ENCODE measurements at places on chromosomes 2 and 18.

GRCh38 chr2:25521126-25521525 is 152.3 kb downstream of the DTNB start:
- no peak overlapping the region for H3K27ac ChIP-seq
- DNase-seq, result no peak
- H3K4me3 ChIP-seq, result no peak overlapping the region

- H3K27ac ChIP-seq, result no peak overlapping the region
- H3K4me1 ChIP-seq, result no peaks in the 10 kb centered on the region
- no peaks in the 10 kb centered on the region for H3K27me3 ChIP-seq
- H3K4me3 ChIP-seq, result no peak overlapping the region
- H3K36me3 ChIP-seq, result no peaks in the 10 kb centered on the region
Observed at GRCh38 chr2:116717832-116718231, 1096.7 kb upstream of the DDX18 start.

DNA sequence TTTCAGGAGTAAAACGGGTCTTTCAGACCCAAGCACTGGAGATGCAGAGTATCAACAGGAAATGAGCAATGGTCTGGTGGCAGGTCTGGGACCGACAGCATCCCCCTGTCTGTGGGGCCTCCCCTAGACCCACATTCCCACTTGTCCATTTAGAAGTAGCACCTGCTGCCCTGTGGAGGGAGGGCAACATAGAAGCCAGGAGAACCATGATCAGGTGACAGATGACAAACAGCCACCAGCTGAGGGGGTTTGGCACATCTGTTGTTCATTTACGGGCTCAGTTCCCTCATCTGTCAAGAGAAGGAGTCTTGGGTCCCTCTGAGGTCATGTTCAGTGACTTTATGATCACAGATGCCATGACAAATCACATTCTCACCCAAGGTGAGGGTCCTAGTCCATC is 77.9 kb upstream of the SLC66A3 start:
- H3K4me1 ChIP-seq, result no peaks in the 10 kb centered on the region
- no peak for DNase-seq
- H3K27me3 ChIP-seq, result no peaks in the 10 kb centered on the region
- H3K4me3 ChIP-seq, result no peak overlapping the region
- no peaks in the 10 kb centered on the region for H3K36me3 ChIP-seq

- no peak for DNase-seq
- peaks cover 30% of the 10 kb centered on the region for H3K4me1 ChIP-seq
- no peak overlapping the region for H3K4me3 ChIP-seq
- H3K36me3 ChIP-seq, result no peaks in the 10 kb centered on the region
- no peak overlapping the region for H3K27ac ChIP-seq
Observed at GRCh38 chr2:25738383-25739343, 65.3 kb upstream of the DTNB start.

- no peaks in the 10 kb centered on the region for H3K4me1 ChIP-seq
- no peaks in the 10 kb centered on the region for H3K36me3 ChIP-seq
- no peak for DNase-seq
Observed at GRCh38 chr18:24991141-24992060, 360.6 kb downstream of the ZNF521 start.

DNA sequence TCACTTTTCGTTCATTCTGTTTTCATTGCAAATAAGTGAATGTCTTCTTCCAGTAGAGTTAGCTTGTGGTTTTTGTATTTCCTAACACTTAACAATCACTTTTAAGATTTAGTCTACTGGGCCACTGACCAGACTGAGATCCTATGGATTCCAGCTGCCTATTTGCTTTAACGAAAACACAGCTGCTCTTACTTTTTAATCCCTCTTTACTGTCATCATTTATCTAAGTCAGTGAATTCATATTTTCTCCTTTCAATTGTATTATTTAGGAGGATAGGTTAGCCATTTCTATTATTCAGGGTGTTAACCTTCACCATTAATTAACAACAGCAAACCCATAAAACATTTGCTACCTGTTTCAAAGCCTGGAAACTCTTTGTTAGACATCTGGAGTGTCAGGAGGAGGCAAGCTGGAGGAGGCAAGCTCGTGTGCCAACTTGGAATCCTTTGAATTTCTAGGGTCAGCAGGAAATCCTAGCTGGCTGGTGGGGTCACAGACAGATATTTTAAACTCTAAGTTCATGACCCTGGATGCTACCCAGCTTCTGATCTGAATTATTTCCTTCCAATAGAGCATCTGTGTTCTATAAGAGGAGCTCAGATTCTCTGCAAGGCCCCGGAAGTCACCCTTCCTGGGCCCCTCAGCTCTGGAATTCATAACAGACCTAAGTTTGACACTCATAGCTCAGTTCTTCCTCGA is 385.3 kb downstream of the RBM43 start:
- no peak overlapping the region for H3K27ac ChIP-seq
- no peak for DNase-seq
- H3K36me3 ChIP-seq, result no peaks in the 10 kb centered on the region

DNA sequence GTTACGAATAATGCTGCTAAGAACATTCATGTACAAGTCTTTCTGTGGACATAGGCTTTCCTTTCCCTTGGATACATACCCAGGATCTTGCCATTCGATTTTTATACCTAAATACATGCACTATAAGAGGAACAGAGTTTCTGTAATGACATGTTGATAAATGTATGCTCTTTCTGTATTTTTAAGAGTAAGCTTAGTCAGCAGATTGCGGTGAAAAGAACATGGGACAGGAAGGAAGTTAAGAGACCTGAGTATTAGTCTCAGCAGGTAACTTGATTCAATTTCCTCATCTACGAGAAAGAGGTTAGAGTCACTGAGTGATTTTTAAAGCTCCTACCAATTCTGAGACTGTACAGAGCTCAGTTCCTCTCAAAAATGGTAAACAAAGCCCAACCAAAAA is 2.6 kb upstream of the TLK1 start:
- peak overlapping the region; percentile 10 for H3K4me3 ChIP-seq
- peak; percentile 85 for DNase-seq
- peak overlapping the region; percentile 74 for H3K27ac ChIP-seq
- no peaks in the 10 kb centered on the region for H3K27me3 ChIP-seq
- H3K4me1 ChIP-seq, result peaks cover 28% of the 10 kb centered on the region

DNA sequence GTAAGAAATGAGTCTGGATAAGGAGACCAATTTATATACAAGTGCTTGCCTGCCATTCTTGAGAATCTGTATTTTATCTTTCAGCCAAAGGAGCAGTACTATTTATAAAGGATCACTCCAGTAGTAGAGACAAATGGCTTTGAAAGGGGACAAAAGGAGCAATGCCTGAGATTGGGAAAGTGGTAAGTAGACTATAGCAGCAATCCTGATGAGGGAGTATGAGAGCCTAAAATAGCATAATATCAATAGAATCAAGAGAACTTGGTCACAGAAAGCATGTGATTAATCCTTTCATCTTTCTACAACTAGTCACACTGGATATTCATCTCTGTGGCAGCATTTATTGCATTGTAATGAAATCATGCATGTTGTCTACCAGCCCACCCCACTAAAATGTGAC is 20.2 kb downstream of the NRXN1 start:
- H3K27me3 ChIP-seq, result no peaks in the 10 kb centered on the region
- no peak for DNase-seq
- no peaks in the 10 kb centered on the region for H3K4me1 ChIP-seq

DNA sequence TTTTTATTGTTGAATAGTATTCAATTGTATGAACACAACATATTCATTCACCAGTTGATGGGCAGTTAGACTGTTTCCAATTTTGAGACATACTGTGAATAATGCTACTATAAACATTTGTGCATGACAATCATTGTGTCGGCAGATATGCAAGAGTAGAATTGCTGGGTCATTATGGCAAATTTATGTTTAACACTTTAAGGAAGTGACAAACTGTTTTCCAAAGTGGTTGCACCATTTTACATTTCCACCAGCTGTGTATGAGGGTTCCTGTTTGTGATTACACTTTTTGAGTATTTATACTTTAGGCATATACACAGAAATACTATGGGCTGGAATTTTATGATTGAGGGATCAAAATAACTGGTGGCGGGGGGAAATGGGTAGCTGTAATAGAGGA is 61.2 kb downstream of the MAP4K3 start:
- H3K36me3 ChIP-seq, result no peaks in the 10 kb centered on the region
- no peak overlapping the region for H3K27ac ChIP-seq
- no peaks in the 10 kb centered on the region for H3K27me3 ChIP-seq

GRCh38 chr2:158325031-158325781 is 131.3 kb downstream of the CCDC148 start:
- H3K36me3 ChIP-seq, result no peaks in the 10 kb centered on the region
- DNase-seq, result no peak
- H3K27ac ChIP-seq, result no peak overlapping the region

DNA sequence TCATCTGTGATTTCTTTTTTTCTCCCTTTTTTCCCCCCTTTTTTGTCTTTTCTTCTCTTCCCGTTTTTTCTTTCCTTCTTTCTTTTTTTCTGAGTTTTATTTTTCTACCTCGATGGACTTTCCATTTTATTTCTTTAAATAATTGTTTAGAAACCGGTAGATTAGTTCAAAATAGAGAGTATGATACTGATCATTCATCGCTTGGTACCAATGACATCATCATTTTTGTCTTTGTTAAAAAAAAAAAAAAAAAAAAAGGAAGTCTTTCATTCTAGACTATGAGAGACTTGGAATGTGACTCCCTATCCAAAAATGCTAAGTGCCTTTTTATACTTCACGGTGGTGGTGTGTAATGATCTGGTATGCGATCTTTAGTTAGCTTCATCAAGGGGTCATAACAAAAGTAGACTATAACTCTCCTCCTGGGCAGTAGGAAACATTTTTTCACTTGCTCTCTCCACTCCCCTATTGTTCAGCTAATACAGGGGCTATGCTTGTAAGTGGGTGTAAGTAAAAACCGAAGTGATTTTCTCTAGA is 1517.5 kb upstream of the ZEB2 start:
- no peaks in the 10 kb centered on the region for H3K4me1 ChIP-seq
- H3K36me3 ChIP-seq, result no peaks in the 10 kb centered on the region
- H3K27ac ChIP-seq, result no peak overlapping the region
- no peak overlapping the region for H3K4me3 ChIP-seq

GRCh38 chr2:192072261-192072660 is 122.5 kb downstream of the TMEFF2 start:
- H3K36me3 ChIP-seq, result no peaks in the 10 kb centered on the region
- H3K4me1 ChIP-seq, result no peaks in the 10 kb centered on the region
- H3K27ac ChIP-seq, result no peak overlapping the region

GRCh38 chr18:69414184-69414583 is 13.5 kb downstream of the DOK6 start:
- H3K27me3 ChIP-seq, result no peaks in the 10 kb centered on the region
- H3K4me1 ChIP-seq, result no peaks in the 10 kb centered on the region
- no peaks in the 10 kb centered on the region for H3K36me3 ChIP-seq
- no peak overlapping the region for H3K4me3 ChIP-seq
- no peak for DNase-seq

DNA sequence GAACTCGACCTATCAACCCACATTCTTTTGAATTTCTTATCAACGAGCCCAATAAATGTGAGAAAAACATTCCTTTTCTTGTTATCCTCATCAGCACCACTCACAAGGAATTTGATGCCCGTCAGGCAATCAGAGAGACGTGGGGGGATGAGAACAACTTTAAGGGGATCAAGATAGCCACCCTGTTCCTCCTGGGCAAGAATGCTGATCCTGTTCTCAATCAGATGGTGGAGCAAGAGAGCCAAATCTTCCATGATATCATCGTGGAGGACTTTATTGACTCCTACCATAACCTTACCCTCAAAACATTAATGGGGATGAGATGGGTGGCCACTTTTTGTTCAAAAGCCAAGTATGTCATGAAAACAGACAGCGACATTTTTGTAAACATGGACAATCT is 378.2 kb downstream of the STK39 start:
- no peaks in the 10 kb centered on the region for H3K4me1 ChIP-seq
- H3K27me3 ChIP-seq, result no peaks in the 10 kb centered on the region
- H3K27ac ChIP-seq, result no peak overlapping the region
- DNase-seq, result no peak

DNA sequence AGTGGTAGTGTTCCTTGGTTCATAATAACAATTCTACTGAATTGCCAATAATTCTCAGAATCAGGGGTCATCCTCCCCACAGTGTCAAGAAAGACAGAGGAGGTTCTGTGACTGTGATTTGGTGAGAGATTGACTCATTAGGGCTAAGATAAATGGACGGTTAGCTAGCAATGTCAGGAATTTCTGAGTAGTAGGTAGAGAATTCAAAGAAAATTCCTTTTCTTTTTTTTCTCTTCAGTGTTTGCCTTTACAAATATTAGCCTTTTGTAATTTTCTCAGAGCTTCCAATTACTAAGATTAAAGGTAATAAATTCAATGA is 16.8 kb upstream of the CRIM1 start:
- DNase-seq, result no peak
- H3K27ac ChIP-seq, result no peak overlapping the region
- no peak overlapping the region for H3K4me3 ChIP-seq
- no peaks in the 10 kb centered on the region for H3K4me1 ChIP-seq
- H3K36me3 ChIP-seq, result no peaks in the 10 kb centered on the region

DNA sequence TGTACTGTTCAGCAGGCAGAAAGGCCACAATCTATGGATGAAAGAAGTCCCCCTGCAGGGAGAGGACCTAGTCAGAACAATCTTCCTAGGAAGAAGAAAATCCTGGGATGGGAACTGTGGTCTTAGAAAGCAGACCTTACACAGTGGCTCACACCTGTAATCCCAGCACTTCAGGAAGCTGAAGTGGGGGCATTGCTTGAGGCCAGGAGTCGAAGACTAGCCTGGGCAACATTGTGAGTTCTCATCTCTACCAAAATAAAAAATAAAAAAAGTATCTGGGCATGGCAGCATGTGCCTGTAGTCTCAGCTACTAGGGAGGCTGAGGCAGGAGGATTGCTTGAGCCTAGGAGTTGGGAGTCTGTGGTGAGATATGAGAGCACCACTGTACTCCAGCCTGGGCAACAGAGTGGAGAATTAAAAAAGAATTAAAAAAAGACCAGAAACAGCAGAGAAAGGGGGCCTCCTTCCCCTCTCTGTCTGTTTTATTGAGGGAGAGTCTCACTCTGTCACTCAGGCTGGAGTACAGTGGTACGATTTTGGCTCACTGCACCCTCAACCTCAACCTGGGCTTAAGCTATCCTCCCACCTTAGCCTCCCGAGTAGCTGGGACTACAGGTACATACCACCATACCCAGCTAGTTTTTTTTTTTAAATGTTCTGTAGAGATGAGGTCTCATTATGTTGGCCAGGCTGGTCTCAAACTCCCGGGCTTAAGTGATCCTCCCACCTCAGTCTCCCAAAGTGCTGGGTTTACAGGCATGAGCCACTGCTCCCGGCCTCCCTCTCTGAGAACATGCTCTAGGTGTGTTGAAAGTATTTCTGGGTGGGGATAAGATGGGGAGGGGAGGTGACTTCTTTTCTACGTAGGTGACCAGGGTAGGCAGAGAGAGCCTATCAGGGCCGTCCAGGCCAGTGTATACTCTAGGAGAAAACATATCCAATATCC is 7.4 kb downstream of the RHOB start:
- no peak overlapping the region for H3K4me3 ChIP-seq
- H3K27ac ChIP-seq, result no peak overlapping the region
- no peak for DNase-seq
- no peaks in the 10 kb centered on the region for H3K27me3 ChIP-seq
- H3K36me3 ChIP-seq, result no peaks in the 10 kb centered on the region

DNA sequence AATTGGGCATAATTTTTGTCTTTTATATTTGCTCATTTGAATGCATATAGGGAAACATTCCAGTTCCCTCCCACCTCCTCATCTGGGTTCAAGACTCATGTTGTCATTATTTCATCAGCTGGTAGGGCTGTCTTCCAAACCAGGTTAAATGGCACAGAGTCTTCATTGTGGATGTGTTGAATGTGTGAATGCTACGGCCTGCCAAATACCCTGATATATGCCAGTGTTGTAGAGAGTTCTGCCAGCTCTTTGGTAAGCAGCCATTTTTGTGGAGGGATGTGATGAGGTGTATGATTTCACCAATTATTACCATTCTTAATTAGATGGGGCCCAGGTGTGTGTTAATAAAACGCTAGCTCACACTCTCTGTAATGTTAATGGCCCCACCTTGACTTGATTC is 121.7 kb downstream of the LYPD6B start:
- no peak overlapping the region for H3K4me3 ChIP-seq
- DNase-seq, result no peak
- no peak overlapping the region for H3K27ac ChIP-seq
- H3K36me3 ChIP-seq, result no peaks in the 10 kb centered on the region
- H3K4me1 ChIP-seq, result peaks cover 20% of the 10 kb centered on the region
